HFFc6 (cell line): ENCODE measurements at places on chromosomes 3 and 15.
A peak's percentile ranks its signal among the peaks of the same experiment; 100 is the strongest.

DNA sequence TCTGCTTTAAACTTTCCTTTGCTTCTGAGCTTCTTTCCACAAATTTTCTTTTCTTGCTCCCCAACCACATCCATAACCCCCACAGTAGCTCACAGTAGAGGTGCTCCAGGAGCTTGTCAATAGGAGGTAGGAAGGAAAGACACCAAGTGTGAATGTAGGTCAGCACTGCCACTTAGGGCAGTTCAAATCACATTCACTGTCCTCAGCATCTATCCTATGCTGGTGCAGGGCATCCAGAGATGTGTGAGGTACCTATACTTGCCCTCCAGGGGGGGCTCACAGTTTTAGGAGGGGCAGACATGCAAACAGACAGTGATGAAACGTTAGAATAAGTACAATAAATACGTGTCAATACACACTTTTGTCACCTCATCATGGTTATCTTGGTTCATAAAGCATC is 1.5 kb upstream of the SPSB4 start:
- DNase-seq, result no peak

DNA sequence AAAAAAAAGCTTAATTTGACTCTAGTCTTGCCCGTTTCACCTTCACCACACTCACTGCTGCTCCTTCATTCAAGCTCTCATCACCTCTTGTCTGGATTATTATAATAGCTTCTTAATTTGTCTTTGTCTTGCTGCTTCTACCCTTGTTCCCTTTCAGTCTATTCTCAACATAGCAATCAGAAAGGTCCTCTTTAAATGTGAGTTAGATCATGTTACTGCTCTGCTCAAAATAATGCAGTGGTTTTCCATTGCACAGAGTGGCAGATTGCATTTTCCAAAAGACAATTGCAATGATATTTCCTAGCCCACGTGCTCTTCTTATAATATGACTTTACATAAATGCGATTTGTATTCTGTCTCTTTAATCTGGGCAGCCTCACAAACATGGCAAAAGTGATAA is 174.6 kb downstream of the ALDH1A2 start:
- no peak for DNase-seq

GRCh38 chr15:56812961-56813360 is 79.7 kb upstream of the ZNF280D start:
- no peak for DNase-seq

GRCh38 chr3:196619223-196619622 is 20.3 kb upstream of the NRROS start:
- no peak for DNase-seq

- peak; percentile 57 for DNase-seq
Measured at GRCh38 chr15:29103824-29104565, 165.6 kb downstream of the NSMCE3 start.

DNA sequence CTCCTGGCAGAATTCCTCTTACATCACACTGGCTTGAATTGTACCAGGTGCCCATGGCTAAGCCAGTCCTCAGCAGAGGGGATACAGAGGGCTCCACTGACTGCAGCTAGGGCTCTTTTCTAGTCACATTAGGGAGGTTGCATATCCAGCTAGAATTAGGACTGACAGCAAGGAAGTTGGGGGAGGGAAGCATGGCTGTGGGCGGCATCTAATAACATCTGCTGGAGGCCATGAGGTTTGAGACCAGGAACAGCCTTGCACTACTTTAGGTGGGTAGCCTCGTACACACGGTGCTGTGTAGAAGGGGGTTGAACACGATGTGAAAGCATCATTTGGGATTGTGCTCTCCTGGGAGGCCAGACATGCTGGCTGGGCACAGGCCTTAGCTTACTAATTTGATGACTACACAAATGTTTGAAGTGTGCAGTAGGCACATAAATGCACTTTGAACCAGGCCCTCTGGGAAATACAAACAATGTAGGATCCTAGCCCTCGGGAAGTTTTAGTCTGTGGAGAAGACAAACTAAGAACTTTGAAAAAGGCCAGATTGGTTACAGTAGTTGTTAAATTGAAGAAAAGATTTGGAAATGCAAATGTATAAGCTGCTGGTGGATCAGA is 30.2 kb downstream of the CHCHD6 start:
- no peak for DNase-seq
